ENCODE measurements at places on chromosomes 13 and 19.
A peak's percentile ranks its signal among the peaks of the same experiment; 100 is the strongest.

DNA sequence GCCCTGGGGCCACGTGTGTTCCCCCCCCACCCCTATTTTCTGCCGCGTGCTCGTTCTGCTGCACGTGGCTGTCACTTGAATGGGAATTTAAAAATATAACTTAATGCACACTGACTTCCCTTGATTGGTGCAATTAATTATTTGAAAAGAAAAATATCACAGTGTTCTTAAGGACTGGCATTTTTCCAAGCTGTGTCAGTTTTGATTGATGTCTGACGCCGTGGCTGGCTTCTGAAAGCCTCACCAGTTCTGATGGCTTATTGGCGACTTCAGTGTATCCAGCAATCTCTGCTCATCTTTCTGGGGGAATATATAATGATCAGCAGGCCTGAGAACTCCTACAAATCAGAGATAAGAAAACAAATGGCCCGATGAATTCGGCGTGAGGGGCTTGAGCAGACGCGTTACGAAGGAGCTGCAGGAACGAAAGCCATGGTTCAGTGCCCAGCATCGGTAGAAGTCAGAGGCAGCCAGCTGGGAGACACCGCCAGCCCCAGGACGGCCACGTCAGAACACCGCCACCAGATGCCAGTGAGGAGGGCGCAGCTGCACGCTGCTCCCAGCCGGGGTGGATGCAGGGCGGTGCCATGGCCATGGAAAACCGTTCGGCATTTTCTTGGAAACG lies 111.2 kb downstream of the KDM4B start:
- DNase-seq, result no peak

GRCh38 chr19:4229179-4229931 lies at the start of gene EBI3:
EBI3 (plus strand) TSS chr19:4229523; CDS start chr19:4229551, 28 bp downstream.
- peak; percentile 74 for DNase-seq

- no peak for DNase-seq
Observed at GRCh38 chr13:21576426-21576825, 27.5 kb downstream of the MICU2 start.

DNA sequence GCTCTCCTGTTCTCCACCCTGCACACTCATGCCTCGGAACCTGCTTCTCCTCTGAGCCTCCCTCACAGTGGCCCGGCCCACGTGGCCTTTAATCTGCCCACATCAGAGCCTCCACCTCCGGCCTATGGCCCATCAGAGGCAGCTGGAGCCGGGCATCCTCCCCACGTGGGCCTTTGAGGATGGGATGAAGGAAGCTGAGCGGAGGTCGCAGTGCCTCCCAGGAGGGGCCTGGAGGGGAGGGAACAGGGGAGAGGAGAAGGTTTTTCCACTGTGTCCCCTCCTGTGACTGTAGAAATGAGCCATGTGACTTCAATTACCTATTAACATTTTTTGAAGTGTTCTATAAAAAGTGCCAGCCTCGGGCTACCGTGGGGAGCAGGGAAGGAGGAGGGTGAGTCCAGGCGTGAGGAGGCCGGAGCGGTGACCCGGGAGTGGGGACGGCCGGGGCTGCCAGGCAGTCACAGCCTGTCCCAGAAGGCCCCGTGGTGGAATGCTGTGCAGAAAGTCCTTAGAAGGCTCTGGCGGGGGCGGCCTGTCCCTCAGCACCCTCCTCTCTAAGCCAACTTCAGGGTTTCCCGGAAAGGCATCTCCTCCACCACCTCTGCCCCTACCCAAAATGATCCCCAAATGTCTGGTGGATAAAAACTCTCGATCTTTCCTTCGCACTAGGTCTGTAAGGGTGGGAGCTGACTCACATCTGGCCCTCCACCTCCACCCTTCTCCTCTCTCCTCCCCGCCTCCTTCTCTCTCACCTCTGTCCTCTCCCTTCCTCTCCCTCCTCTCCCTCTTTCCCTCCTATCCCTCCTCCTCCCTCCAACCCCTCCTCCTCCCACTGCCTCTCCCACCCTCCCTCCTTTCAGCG lies 24.8 kb upstream of the SLC1A5 start:
- DNase-seq, result no peak

- no peak for DNase-seq
Observed at GRCh38 chr13:50829896-50830295, 13.6 kb downstream of the DLEU7 start.

DNA sequence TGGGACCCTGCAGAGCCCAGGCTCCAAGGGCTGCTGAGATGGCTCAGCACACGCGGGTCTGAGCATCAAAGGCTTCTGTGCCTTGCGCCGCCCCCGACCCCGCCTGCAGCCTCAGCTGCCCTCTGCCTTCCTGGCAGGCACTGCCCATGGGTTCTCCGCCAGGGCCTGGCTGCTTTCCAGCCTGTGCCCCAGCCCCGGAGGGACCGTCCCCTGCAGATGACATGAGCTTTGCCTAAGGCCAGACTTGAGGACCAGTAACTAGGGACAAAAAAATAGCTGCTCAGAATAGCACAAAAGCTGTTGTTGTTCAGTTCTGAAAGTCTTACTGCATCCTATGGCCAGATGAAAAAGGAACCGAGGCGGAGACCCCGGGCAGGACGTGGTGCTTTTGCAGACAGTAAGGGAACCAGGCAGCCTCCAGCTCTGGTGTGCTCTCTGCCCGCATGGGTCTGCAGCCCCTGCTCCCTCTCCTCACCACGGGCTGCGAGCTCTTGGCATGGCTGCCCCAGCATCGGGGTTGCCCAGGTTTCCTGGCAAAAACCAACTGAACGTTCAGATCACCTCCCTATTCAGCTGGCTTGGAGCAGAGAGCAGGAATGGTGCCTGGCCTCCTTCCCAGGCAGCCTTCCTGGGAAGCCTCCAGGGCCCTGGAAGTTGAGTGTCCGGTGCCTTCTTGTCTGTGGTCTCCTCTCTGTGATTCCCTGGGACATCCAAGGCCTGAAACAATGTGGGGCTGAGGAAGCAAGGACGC lies 12.5 kb upstream of the CFAP97D2 start:
- DNase-seq, result no peak

DNA sequence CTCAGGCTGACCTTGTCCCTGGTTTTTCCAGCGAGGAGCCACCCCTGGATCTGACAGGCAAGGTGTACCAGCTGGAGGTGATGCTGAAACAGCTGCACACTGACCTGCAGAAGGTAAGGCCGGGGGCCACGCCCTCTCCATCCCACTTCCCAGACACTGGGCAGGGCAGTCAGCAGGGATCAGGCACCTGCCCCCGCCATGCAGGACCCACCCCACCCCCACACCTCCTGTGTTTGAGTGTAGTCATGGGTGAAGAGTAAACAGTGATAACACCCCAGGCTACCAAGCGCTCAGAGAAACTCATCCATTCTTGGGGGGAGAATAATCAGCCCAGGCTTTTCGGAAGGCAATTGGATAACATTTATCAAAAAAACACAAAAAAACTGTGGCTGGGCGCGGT lies 19.9 kb downstream of the DPF1 start:
- DNase-seq, result no peak

- peak; percentile 76 for DNase-seq
Observed at GRCh38 chr19:19185853-19186740, 5.9 kb downstream of the BORCS8 start.

DNA sequence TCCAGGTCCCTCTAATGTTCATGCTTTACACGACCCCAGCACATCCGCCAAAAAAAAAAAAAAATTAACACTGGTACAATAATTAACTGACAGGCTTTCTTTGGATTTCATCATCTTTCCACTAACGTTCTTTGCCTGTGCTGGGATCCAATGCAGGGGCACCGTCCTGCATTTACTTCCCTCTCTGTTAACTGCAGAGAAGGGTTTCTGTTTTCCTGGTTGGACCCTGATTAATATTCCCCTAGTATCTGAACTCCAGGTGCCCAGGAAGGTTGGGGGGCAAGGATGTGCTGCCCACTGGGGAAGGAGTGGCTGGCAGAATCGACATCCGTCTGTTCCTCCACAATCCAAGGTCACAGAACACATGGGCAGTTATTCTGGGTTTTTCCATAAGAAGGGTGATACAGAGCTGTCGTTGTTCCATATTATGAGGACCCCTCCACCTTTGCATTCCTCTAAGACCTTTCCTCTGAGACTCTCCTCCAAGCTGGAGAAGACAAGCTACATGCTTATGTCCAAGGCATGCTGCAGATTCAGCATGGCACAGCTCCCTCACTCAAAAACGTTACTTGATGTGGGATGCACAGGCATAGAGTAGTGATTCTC lies 4.5 kb upstream of the LAIR1 start:
- no peak for DNase-seq

DNA sequence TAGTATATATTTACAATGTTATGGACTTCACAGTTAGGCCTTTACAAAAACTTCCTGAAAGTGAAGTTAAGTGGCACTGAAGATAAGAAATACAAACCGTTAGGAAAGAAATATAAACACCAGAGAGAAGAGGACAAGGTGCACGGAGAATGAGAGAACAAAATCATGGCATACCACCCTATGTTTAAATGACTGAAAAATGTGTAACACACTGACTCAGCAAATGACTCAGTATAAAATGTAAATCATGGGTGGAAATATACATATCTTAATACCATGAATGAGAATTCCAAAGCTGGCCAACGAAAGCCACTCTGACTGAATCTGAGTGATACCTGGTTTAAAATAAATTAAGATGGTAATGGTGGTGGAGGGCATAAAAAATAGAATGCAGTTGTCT lies 260.8 kb downstream of the DNAJC15 start:
- DNase-seq, result no peak

DNA sequence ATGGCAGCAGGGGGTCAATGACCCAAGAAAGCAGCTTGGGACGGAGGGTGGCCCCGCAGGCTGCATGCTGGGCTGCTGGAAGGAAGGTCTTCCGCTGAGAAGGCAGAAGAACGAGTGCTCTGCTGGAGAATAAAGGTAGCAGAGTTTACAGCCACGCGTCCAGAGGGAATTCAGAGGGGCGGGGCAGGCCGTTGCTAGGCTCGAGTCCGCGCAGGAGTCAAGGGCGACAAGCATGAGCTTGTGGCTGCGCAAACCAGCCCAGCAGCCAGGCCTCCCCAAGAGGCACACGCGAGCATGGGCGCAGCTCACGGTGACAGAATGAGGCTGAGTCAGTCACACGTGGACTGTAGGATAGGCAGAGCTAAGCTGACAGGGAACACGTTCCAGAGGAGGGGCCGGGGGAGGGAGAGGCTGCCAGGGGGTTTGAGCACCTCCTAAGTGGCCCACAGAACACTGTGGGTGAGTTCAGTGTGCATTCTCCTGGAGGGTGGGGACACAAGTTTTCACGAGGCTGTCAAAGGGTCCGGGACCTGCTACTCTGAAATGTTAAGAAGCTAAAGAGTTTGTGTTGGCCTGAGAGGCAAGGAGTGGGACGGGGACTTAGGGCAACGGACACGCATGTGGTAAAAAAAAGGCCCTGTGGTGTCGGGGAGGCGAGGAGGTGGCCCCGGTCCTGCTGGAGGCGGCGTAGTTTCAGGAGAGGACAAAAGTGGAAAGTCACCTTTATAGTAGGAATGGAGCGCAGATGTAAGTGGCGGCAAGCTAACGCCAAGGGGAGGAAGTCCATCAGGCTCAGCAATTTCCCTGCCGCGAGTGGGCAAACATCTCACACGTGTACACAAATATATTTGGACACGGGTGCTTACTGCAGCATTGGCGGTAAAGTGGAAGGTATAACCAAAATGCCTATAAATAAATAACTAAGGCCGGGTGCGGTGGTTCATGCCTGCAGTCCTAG lies 17.7 kb downstream of the RFX2 start:
- no peak for DNase-seq

DNA sequence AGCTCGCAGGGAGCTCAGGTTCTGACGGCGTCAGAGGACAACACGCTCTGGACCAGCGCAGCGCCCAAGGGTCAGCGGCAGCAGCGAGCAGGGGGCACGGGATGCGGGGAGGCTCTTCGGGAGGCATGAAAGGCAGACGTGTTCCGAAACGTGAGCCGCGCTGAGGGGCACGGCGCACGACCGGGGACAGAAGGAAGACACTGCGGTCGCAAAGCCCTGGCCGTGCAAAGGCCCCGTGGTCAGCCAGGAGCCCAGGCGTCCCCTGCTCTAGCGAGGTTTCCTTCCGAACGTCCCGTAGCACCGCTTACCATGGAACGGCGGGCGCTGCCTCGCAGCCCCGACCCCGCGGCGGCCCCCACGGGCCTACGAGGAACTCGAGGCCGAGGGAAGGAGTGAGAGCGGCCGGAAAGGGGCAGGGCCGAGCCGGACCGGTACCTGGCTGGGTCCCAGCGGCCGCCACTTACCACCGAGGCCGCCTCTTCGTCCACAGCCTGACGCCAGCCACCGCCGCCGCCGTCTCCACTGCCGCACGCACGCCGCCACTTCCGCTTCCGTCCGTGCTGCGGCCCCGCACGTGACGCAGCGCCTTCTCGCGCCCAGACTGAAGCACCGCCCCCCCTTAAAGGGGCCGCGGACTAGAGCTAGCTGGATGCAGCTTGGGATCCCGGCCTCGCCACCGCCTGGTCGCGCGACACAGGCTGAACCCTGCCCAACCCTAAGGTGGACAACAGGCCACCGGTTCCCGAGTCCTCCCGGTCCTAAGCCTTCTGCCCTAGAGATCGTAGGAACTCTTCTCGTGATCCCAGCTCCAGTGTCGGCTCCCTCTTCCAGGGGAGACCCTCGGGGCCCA lies 9.4 kb downstream of the ABHD17A start:
- DNase-seq, result peak; percentile 90

DNA sequence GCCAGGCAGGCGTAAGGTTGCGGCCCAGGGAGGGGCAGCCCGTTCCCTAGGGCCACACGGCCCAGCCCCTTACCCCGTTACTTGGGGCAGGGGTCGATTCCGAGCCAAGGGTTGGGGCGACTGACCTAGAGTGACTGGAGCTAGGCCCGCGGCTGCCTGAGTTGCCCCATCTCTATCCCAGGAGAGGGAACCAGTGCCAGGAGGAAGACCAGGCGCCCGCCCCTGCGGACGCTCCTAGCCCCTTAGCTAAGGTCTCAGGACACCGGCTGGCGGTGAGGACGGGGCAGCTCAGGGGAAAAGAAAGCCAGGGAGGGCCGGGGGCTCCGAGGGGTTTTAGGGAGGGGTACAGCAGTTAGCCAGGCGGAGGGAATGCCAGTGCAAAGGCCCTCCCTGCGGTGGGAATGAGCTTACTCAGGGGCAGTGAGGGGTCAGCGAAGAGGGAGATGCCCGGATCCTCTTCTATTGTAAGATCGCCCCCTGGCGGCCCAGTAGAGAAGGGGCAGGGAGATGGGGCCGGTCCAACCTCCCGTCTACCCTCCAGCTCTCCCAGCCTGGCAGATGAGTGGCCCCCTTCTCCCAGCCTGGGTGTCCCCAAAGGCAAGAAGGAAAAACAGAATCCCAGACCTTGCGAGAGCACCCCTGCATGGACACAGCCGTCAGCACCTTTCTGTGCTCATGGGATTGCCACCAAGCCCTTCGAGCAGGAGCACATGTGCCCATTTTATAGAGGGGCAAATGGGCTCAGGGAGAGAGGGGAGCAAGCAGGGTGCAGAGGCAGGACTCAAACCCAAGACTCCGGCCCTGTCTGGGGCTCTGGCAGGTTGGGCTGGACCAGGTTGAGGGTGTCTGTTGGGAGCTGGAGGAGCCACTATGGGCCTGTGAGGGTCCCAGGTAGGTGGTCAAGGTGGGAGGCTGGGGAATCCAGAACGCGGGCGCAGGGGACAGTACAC lies 16.3 kb downstream of the CILP2 start:
- peak; percentile 81 for DNase-seq

- DNase-seq, result no peak
Observed at GRCh38 chr13:98033277-98034247, 80.1 kb downstream of the IPO5 start.

- no peak for DNase-seq
Observed at GRCh38 chr19:43789029-43789428, 8.3 kb upstream of the KCNN4 start.

GRCh38 chr19:28680111-28680510 lies 532.8 kb downstream of the UQCRFS1 start:
- DNase-seq, result no peak
